Motor neuron (in vitro differentiated cells): ENCODE measurements at places on chromosomes 1 and 21. TPM values are rescaled to one million over a fixed set of nuclear protein-coding genes. Genes with fewer than 3 reads are reported as not detected.

GRCh38 chr1:242605521-242605920, 81.0 kb upstream of the PLD5 start:
- no peak for ATAC-seq

GRCh38 chr1:35706846-35707600, 11.7 kb downstream of the C1orf216 start:
- ATAC-seq: no peak

DNA sequence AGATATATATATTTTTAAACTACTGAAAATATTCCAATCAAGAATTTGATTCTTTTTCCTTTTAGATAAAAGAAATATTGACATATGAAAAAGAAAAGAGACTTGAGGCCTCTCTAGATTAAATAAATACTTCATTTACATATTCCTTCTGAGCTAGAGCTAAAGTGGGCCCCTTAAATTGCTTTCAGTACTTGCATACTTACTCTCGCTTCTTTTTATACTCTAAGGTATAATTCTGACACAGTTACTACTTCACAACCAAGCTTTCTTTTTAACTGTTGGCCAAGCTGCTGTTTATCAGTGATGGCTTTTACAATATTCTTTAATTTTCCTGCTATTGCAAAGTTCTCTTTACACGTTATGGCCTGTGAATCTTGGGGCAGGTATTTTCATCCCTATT, 24.6 kb downstream of the EXTL2 start:
- ATAC-seq: no peak

- no peak for ATAC-seq
Observed at GRCh38 chr21:46142582-46143473, 12.6 kb downstream of the FTCD start.

- ATAC-seq: peak; percentile 54
Observed at GRCh38 chr1:204623894-204624361, 61.6 kb downstream of the LRRN2 start.

- ATAC-seq: no peak
Observed at GRCh38 chr1:50591598-50591997, 168.4 kb upstream of the DMRTA2 start.

Gene CELA3A
- total RNA-seq: not detected in 2 replicates

Gene PDPN
- total RNA-seq: 1.1 and 1.9 TPM in 2 replicates
